ENCODE measurements at places on chromosomes 2 and 18.

GRCh38 chr18:79610461-79611039, 69.1 kb upstream of the CTDP1 start:
- DNase-seq, result no peak

DNA sequence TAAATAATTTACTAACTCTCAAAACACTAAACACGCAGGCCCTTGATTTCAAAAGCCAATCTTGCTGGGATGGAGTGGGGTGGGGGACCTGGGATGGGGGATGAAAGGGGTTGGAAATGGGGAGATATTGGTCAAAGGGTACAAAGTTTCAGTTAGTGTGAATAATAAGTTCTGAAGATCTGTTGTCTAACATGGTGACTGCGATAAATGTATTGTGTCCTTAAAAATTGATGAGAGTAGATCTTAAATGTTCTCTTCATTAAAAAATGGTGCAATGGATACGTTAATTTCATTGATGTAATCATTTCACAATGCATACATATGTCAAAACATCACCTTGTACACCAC, 505 bp upstream of the ACYP2 start:
- DNase-seq, result no peak

- peak; percentile 37 for DNase-seq
These were observed 8.9 kb downstream of the TNS1 start for GRCh38 chr2:217993817-217994463.

- no peak for DNase-seq
These were observed 85.7 kb downstream of the PXDN start for GRCh38 chr2:1658394-1659151.

- DNase-seq, result peak; percentile 6
These were observed 47.6 kb upstream of the FAM124B start for GRCh38 chr2:224449212-224450147.

DNA sequence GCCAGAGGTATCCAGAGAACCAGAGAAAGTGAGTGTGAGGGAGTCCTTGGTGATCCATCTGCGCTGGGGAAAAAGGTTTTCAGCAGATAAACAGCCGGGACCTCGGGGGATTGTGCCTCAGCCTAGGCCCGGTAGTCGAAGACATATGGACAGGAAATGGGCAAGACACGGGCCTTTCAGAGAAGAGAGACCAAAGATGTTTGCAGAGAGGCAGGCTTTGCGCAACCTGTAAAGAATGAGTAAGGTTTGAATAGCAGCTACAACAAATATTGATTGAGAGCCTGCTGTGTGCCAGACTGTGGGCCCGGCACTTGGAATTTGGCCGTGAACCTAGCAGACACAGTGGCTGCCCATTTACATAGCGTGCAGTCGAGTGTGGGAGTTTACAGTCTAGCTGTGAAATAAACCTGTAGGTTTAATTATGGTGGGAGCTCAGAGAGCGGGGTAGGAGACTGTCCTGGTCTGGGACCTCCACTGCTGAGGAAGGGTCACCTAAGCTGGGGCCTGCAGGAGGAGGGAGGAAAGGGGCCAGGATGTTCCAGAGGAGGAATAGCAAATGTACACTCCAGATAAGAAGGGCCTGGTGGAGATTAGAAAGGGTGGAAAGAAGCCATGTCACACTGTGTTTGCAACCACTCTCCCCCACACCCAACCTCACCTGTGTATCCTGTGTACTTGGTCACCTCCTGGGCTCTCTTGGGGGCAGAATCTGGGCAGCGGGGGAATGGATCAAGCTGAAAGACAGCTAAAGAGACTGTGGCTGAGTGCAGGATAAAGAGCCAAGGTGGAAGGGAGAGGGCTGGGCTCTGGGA, 3.0 kb downstream of the SH2D6 start:
- no peak for DNase-seq

- no peak for DNase-seq
These were observed 556.3 kb downstream of the ARHGAP15 start for GRCh38 chr2:143685421-143686078.

GRCh38 chr18:11064106-11064505, 85.3 kb downstream of the PIEZO2 start:
- no peak for DNase-seq

DNA sequence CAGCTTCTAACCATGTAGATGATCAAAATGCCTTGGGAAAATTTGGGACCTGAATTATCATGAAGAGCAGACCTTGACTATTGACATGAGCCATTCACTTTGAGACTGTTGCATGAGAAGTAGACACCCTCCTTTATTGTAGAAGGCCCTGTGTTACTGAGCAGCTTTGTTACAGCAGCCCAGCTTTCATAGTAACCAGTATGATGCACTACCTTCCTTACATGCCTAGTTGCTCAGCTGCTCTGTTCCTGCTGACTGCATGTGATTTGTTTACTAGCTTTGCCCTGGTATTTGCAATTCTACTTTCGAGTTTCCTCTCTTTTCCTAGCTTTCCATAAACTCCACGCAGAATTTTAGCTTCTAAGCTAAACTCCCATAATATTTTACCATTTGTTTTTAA, 11.2 kb upstream of the FN1 start:
- DNase-seq, result no peak

GRCh38 chr2:36371070-36371874, 15.7 kb downstream of the CRIM1 start:
- no peak for DNase-seq

DNA sequence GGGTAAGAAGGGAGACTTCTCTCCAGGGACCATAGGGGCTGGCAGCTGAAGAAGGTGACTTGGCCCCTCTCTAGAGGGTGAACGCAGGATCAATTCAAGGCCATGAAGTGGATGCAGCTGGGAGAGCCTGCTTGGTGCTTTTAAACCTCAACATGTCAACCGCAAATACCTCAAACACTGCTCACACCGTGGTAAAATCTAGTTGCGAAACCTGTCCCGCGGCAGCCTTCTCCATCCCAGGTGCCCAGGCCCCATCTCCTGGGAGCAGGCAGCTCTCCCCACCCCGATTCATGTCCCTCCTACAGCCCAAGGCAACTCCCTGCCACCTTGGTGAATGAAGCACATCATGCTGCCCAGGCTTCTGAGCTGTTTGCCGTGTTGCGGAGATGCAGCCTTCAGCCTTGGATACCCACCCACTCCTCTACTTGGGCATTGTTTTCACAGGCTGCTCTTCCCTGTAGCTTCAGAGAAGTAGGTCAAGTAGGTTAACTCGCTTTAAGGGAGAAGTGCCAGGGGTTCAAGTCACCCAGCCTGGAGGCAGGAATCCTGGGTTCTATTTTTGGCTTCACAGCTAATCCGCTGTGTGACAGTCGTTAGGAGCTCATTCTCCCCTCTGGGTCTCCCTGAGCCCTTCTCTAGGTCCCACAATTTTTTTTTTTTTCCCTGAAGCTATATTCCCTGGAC, 6.2 kb upstream of the EFR3B start:
- no peak for DNase-seq

GRCh38 chr2:974054-974453, 23.4 kb downstream of the SNTG2 start:
- DNase-seq, result no peak

- DNase-seq, result no peak
These were observed 637.6 kb downstream of the TDRD15 start for GRCh38 chr2:21761361-21761760.

GRCh38 chr2:226647621-226648518, 151.8 kb downstream of the IRS1 start:
- DNase-seq, result no peak

DNA sequence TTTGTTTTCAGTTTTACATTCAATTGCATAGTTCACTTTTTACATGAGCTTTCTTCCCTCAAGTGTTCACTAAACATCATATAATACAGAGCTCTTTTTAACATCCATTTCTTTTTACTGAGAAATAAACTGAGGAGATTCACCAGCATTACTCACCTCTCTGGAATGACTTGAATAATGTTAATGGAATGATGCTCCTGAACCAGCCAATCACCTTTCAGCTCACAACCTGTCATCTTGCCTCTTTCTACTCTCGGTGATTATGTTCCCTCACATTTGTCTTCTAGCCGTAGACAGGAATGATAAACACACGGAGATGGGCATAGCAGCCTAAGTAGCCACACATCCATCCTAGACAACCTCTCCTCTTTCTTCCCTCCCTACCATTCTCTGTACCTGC, 301.7 kb downstream of the PAX3 start:
- DNase-seq, result no peak

- DNase-seq, result peak; percentile 57
These were observed 9.6 kb downstream of the SERPINB8 start for GRCh38 chr18:63979409-63979920.

GRCh38 chr2:147632198-147632597, 212.6 kb upstream of the ACVR2A start:
- DNase-seq, result no peak

DNA sequence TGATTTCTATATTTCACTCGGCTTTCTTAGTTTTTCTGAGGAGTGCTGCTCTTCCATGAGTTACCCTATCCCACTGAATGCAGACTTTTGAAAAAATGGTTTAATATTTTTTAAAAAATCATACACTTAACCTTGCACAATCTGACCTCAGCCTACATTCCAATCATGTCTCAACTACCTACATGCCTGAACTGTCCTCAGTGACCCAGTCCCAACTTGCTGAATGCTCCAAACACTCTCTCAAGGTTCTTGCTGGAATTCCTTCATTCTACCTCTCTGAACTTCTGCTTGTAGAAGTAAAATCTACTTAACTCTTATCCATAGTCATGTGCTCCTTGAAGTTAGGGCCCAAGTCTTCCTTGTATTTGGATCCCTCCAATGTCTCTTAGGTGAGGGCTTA, 181.6 kb downstream of the XIRP2 start:
- DNase-seq, result no peak

GRCh38 chr2:47295131-47295980, 107.6 kb upstream of the MSH2 start:
- no peak for DNase-seq

GRCh38 chr18:46393230-46393629, 263.8 kb downstream of the LOXHD1 start:
- DNase-seq, result no peak

All from activated CD4-positive, alpha-beta T cell treated with anti-CD3 and anti-CD28 coated beads, Interleukin-2, Interleukin-4, amounts not matched to agents 100 ng/mL and 50 ng/mL, durations not matched to agents 16 hours and 8 hours (primary cell).